ENCODE measurements at places on chromosomes 2 and 18.

GRCh38 chr2:101512993-101513392 lies 38.1 kb upstream of the RFX8 start:
- H3K36me3 ChIP-seq = no peaks in the 10 kb centered on the region
- DNase-seq = no peak
- no peaks in the 10 kb centered on the region for H3K27me3 ChIP-seq

DNA sequence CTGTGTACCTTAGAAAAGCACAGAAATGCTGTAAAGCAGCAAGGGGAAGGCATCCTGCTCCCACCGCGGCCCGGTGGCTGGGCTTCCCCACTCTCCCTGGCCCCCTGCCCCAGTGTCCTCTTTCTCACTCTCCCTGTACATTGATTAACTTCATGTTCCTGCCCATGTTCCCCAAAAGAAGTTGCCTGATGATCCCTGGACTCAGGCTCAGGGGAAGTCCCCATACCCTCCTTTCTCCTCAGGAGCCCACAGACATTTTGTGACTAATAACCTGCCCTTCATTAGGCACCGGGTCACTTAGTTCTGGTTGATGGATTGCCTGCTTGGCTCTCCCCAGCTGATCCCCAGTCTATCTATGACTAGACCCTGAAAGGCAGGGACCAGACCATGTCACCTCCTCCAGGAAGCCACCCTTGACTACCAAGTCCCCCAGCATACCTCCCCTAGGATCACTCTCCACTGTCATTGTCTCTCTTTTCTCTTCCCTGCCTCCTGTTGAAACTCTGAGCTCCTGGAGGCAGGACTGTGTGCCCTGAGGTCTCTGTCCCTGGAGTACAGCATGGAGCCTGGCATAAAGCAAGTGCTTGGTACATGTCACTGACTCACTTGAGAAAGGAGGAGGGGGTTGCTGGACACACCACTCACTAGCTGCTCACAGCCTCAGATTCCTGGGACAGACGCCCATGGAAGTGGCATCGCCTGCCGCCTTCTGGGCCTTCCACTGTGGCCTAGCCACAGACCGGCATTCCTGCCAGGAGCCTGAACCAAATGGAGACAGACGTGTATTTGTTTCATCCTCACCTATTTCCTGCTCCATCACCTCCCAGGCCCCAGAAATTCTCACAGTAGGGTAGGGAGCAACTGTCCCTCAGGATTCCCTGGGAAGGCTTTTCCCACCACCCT lies 13.5 kb downstream of the MALL start:
- no peaks in the 10 kb centered on the region for H3K27me3 ChIP-seq
- H3K27ac ChIP-seq = peak overlapping the region; percentile 91
- peaks cover 13% of the 10 kb centered on the region for H3K4me1 ChIP-seq
- no peaks in the 10 kb centered on the region for H3K36me3 ChIP-seq
- DNase-seq = peak; percentile 76

DNA sequence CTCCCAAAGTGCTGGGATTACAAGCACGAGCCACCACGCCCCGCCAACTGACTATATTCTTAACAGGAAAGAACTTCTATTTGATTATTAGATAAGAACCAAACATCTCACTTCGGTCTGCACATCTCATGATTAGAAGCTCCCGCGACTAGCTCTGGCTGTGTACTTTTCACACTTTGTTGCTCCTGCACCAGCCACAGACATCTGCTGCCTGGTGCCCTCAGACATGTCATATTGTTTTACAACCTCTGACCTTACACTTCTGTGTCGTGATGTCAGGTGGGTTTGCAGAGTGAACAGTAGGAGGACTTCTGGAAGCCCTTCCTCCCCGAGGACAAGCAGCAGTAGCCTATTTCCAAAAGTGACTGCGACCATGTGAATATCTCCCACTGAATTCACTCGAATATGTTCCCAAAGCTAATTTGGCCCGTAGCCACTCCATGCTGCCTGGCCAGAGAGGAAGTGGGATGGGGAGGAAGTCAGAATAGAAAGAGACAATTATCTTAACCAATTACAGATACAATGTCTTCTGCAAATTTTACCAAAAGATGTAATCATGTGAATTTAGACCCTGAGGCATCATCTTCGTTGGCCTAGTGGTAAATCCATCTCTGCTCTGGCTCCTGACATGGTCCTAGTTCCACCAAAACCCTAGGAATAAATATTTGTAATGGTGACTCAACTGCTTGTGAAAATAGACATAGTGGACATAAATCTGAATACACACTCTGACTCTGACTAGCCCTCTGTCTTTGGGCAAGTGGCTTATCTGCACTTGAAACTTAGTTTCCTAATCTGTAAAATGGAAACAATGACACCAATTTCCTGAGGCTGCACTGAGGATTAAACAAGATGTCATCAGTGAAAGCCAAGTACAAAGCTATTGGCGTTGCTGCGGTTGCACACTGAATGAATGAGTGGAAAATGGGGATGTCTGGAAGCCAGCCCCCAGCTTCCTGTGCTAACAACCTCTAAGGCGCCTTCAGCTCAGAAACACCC lies 406.1 kb downstream of the LRATD1 start:
- no peak overlapping the region for H3K4me3 ChIP-seq
- H3K36me3 ChIP-seq = no peaks in the 10 kb centered on the region
- DNase-seq = no peak
- no peak overlapping the region for H3K27ac ChIP-seq
- no peaks in the 10 kb centered on the region for H3K4me1 ChIP-seq

DNA sequence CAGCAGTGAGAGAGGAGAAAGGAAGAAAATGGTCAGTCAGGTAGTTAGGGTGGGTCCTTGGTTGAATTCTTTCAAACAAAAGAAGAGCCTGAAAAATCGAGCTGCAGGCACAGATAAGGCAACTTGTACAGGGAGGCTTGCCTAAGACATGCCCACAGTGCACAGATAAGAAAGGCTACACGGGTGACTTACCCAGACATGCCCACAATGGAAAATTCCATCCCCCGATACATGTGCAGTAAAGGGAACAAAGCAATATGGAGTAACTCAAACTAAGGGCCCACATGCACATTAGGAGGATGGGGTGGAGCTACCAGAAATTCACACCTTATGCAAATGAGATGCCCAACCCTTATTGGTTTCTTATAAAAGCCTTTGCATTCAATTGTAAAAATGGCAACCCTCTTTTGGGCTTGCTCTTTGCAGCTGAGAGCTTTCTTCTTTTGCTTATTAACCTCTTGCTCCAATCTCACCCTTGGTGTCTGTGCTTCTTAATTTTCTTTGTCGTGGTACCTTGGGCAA lies 110.3 kb upstream of the RMP24 start:
- DNase-seq = no peak
- no peak overlapping the region for H3K4me3 ChIP-seq
- H3K27me3 ChIP-seq = no peaks in the 10 kb centered on the region
- no peaks in the 10 kb centered on the region for H3K4me1 ChIP-seq
- no peak overlapping the region for H3K27ac ChIP-seq
- no peaks in the 10 kb centered on the region for H3K36me3 ChIP-seq

DNA sequence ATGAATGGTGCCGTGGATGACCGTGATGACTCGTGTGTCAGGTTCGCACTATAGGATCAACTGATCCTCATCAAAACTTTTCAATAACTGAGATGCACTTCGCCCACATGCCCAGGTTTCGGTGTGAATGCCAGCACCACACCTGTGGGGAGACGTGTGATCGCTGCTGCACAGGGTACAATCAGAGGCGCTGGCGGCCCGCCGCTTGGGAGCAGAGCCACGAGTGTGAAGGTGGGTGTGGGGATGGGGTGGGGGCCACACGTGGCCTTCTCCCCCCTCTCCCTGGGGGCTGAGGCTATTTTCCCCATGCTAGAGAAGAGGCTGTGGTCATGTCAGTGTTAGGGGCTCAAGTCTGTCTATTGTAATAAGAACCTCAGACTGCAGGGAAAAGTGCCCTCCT lies 69.0 kb downstream of the LAMA3 start:
- H3K27me3 ChIP-seq = no peaks in the 10 kb centered on the region
- DNase-seq = no peak
- no peaks in the 10 kb centered on the region for H3K36me3 ChIP-seq
- H3K27ac ChIP-seq = no peak overlapping the region
- no peaks in the 10 kb centered on the region for H3K4me1 ChIP-seq

DNA sequence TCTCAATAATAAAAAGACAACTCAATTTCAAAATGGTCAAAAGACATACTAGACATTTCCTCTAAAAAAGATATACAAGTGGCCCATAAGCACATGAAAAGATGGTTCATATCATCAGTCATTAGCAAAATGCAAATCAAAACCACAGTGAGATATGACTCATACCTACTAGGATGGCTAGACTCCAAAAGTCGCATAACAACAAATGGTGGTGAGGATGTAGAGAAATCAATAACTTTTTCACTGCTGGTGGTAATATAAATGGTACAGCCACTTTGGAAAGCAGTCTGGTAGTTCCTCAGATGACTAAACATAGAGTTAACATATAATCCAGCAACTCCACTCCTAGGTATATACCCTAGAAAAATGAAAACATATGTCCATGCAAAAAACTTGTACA lies 242.3 kb upstream of the NOL4 start:
- H3K36me3 ChIP-seq = no peaks in the 10 kb centered on the region
- no peaks in the 10 kb centered on the region for H3K4me1 ChIP-seq
- H3K27me3 ChIP-seq = no peaks in the 10 kb centered on the region
- H3K4me3 ChIP-seq = no peak overlapping the region

DNA sequence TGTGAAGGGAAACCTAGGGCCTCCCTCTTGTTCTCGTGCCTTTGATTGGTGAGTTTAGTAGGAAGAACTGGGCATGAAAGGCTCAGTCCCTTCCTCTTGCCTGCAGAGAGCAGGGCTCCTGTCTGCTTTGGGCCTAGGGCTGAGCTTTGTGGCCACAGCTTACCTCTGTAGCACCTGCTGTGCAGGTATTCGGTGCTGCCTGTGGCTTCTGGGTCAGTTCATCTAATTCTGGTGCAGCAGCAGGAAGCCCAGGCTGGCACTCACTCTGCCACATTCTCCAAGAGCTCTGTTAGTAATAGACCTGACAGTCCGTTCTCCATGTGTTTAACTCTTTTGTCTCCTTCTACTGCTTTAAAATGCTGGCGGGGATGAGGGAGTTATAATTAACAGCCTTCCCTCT lies 96.5 kb downstream of the DLGAP1 start:
- DNase-seq = no peak
- no peaks in the 10 kb centered on the region for H3K4me1 ChIP-seq
- no peaks in the 10 kb centered on the region for H3K27me3 ChIP-seq
- no peak overlapping the region for H3K27ac ChIP-seq

DNA sequence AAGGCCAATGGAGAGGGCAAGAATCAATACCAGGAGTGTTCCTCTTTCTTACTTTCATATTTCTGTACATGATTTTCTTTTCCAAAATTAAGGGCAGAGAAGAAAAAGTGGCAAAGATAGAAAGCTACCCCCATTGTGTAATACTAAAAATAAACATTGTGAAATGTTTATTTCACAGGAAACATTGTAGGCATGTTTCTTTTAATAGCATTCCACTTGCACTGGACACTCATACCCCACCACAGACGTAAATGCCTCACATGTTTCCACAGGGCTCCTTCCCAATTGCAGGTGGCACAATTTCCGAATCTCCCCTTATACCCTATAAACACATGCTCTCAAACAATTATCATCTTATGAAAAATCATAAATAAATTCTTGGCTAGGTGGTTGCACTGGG lies 645.1 kb upstream of the SETBP1 start:
- no peak overlapping the region for H3K4me3 ChIP-seq
- no peak overlapping the region for H3K27ac ChIP-seq
- no peaks in the 10 kb centered on the region for H3K27me3 ChIP-seq

GRCh38 chr2:216596236-216596979 lies 36.8 kb upstream of the IGFBP2 start:
- no peaks in the 10 kb centered on the region for H3K27me3 ChIP-seq
- H3K4me3 ChIP-seq = no peak overlapping the region
- H3K4me1 ChIP-seq = no peaks in the 10 kb centered on the region
- no peaks in the 10 kb centered on the region for H3K36me3 ChIP-seq
- DNase-seq = peak; percentile 30
- peak overlapping the region; percentile 39 for H3K27ac ChIP-seq

DNA sequence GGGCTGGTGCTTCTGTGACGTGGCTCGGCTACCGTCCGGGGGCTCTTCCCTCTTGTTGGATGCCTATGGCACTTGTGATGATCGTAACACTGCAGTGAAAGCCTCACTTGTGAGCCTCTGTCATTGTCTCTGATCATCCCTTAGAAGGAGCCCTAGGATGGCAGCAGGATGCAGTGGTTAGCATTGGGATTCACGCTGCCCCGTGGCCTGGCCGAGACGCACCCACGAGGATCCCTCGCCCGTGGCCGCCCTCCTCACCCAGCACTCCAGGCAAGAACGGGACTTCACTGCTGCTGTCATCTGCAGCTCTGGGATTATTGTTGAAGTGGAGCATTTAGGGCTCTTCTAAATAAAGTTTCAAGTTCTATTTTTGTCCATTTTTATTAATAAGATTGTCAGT lies 46.8 kb upstream of the CTDP1 start:
- no peaks in the 10 kb centered on the region for H3K4me1 ChIP-seq
- no peak for DNase-seq
- no peak overlapping the region for H3K27ac ChIP-seq
- H3K27me3 ChIP-seq = peaks cover 9% of the 10 kb centered on the region
- no peak overlapping the region for H3K4me3 ChIP-seq

GRCh38 chr2:231111987-231112386 lies 12.9 kb downstream of the HTR2B start:
- no peaks in the 10 kb centered on the region for H3K4me1 ChIP-seq
- no peak overlapping the region for H3K27ac ChIP-seq
- H3K27me3 ChIP-seq = no peaks in the 10 kb centered on the region
- H3K4me3 ChIP-seq = no peak overlapping the region
- H3K36me3 ChIP-seq = no peaks in the 10 kb centered on the region

- H3K27me3 ChIP-seq = no peaks in the 10 kb centered on the region
- H3K27ac ChIP-seq = no peak overlapping the region
- no peak for DNase-seq
- H3K4me1 ChIP-seq = peaks cover 13% of the 10 kb centered on the region
- H3K4me3 ChIP-seq = peak overlapping the region; percentile 90
Observed at GRCh38 chr2:240436683-240437550, 1.5 kb downstream of the GPC1 start.

- DNase-seq = no peak
- no peaks in the 10 kb centered on the region for H3K27me3 ChIP-seq
- H3K27ac ChIP-seq = no peak overlapping the region
- H3K4me1 ChIP-seq = no peaks in the 10 kb centered on the region
Observed at GRCh38 chr2:39743269-39743776, 35.7 kb downstream of the THUMPD2 start.

DNA sequence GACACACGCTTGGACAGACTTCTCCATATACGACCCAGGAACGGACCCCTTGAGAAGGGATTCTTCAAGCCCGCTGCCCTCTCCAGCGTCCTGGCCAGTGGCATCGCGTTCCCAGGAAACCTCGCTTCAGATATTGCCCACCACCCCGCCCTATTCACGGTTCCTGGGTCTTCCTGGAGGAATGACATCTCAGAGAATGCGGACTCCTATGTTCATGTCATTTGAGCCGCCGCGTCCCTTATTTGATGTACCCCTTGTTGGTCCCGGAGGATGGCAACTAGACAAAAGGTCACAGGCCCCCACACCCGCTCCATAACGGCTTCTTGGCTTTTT lies 588 bp upstream of the CCDC93 start:
- H3K27me3 ChIP-seq = no peaks in the 10 kb centered on the region
- no peak for DNase-seq
- H3K4me1 ChIP-seq = no peaks in the 10 kb centered on the region
- peak overlapping the region; percentile 96 for H3K4me3 ChIP-seq
- peak overlapping the region; percentile 89 for H3K27ac ChIP-seq
- H3K36me3 ChIP-seq = no peaks in the 10 kb centered on the region

- no peaks in the 10 kb centered on the region for H3K27me3 ChIP-seq
- H3K4me3 ChIP-seq = no peak overlapping the region
- no peak for DNase-seq
- no peak overlapping the region for H3K27ac ChIP-seq
Observed at GRCh38 chr2:219269362-219270054, 9.7 kb upstream of the DNAJB2 start.

- H3K4me1 ChIP-seq = no peaks in the 10 kb centered on the region
- no peaks in the 10 kb centered on the region for H3K36me3 ChIP-seq
- H3K4me3 ChIP-seq = no peak overlapping the region
Observed at GRCh38 chr2:54903736-54904554, 146.3 kb downstream of the RTN4 start.
